Psoas muscle (tissue), 8 donors: ENCODE measurements at places on chromosomes 13 and 19. TPM values are rescaled to one million over a fixed set of nuclear protein-coding genes. Genes with fewer than 3 reads are reported as not detected.

DNA sequence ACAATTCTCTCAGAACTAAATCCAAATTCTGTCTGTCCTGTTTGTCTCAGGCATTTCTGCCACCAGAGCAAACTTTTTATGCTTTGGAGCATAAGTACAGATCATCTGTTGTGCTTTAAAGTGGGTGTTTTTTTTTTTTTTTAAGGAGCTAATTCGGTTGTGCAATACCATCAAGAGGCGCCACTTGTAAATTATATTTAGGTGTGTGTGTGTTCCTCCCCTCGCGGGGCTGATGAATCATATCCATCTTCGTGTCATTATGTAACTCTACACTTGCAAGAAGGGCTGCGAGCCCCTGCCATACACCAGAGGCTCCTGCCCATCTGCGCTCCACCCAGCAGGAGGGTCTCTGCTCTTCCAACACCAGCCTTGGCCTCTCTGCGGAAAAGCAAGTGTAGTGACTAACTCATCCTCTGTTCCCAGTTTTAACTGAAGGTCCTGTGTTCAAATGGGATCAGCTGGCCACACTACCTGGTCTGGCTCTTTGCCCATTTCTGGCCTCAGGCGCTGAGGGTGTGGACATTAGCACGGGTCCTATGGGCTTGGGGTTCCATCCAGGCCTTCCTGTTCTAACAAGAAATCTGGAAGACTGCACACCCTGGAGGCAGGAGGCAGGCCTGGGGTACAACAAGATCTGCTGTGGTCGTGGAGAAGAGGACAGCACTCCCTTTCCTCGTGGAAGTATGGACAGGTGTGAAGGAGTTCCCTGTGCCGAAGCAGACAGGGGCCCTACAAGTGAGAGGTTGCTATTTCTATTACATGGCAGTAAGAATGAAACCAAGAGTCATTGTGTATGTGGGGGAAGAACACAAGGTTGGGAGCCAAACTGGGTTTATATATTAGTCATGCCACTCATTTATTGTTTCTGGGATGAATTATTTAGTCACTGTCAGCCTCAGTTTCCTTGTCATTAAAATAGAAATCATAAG is 96.1 kb upstream of the MBNL2 start:
- no peaks in the 10 kb centered on the region for H3K36me3 ChIP-seq
- peaks cover 40% of the 10 kb centered on the region for H3K4me1 ChIP-seq
- peak overlapping the region; percentile 84 for H3K27ac ChIP-seq
- DNase-seq = peak; percentile 41
- H3K27me3 ChIP-seq = no peaks in the 10 kb centered on the region

DNA sequence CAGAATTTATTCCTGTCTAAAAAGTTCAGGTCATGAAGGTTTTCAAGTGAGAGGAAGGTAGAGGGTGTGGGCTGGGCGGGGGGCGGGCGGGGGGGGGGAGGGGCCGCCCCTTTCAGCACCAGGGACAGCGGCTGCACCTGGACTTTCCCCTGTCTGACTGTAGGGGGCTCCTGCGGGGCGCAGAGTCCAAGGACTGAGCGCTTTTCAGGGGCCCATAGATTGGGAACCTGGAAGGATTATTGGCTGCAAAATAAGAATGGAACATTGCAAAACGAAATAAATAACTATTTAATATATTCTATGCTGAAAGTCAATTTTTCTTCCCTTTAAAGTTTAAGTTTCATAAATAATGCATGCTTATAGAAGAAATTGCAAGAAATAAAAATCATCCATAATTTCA is 8.9 kb upstream of the CYP4F3 start:
- no peak overlapping the region for H3K4me3 ChIP-seq
- no peaks in the 10 kb centered on the region for H3K4me1 ChIP-seq
- H3K27ac ChIP-seq = no peak overlapping the region
- DNase-seq = no peak

- H3K27ac ChIP-seq = no peak overlapping the region
- H3K36me3 ChIP-seq = no peaks in the 10 kb centered on the region
- H3K27me3 ChIP-seq = no peaks in the 10 kb centered on the region
- H3K4me1 ChIP-seq = peaks cover 81% of the 10 kb centered on the region
- no peak for DNase-seq
Measured at GRCh38 chr13:40572961-40573360, 93.5 kb downstream of the FOXO1 start.

DNA sequence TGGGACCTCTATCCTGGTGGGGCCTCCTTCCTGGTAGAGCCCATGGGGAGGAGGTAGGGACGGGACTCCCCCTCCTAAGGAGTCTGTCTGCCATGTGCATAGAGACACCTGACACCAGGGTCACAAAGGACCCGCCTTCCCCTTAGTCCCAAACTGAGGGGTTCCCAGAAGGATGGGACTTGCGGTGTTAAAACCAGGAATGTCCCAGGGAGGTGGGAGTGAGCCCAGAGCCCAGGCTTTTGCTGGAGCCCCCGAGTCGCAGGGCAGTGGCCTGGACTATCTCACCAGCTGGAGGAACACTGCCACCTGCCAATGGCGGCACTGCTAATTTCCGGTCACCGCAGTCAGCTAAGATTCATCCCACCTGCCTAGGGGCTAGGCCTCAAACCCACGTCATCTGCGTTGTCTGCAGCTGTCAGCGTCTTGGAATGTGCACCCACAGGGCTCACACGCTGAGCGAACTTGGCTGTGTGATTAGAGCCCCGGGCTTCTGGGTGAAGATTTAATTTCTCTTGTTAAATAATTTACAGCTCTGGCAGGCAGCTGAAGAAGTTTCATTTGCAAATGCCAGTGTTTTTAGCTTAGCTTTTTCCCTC is 31.9 kb upstream of the ATP11A start:
- no peak overlapping the region for H3K4me3 ChIP-seq
- no peak overlapping the region for H3K27ac ChIP-seq
- no peaks in the 10 kb centered on the region for H3K27me3 ChIP-seq
- no peaks in the 10 kb centered on the region for H3K4me1 ChIP-seq

Gene ZNF649
- total RNA-seq = 4.2 TPM

- no peak overlapping the region for H3K4me3 ChIP-seq
- no peaks in the 10 kb centered on the region for H3K27me3 ChIP-seq
- DNase-seq = no peak
- H3K36me3 ChIP-seq = no peaks in the 10 kb centered on the region
- peaks cover 4% of the 10 kb centered on the region for H3K4me1 ChIP-seq
- no peak overlapping the region for H3K27ac ChIP-seq
Measured at GRCh38 chr13:99690426-99691174, 189.3 kb downstream of the TM9SF2 start.

- H3K27me3 ChIP-seq = peaks cover 79% of the 10 kb centered on the region
- no peaks in the 10 kb centered on the region for H3K4me1 ChIP-seq
- no peak overlapping the region for H3K4me3 ChIP-seq
- H3K27ac ChIP-seq = no peak overlapping the region
Measured at GRCh38 chr19:53957448-53958167, 5.1 kb upstream of the CACNG8 start.

Gene CGB1
- not detected for total RNA-seq

GRCh38 chr13:91154558-91155353 is 192.7 kb upstream of the MIR17HG start:
- no peaks in the 10 kb centered on the region for H3K36me3 ChIP-seq
- no peaks in the 10 kb centered on the region for H3K27me3 ChIP-seq
- H3K4me3 ChIP-seq = no peak overlapping the region
- DNase-seq = no peak

DNA sequence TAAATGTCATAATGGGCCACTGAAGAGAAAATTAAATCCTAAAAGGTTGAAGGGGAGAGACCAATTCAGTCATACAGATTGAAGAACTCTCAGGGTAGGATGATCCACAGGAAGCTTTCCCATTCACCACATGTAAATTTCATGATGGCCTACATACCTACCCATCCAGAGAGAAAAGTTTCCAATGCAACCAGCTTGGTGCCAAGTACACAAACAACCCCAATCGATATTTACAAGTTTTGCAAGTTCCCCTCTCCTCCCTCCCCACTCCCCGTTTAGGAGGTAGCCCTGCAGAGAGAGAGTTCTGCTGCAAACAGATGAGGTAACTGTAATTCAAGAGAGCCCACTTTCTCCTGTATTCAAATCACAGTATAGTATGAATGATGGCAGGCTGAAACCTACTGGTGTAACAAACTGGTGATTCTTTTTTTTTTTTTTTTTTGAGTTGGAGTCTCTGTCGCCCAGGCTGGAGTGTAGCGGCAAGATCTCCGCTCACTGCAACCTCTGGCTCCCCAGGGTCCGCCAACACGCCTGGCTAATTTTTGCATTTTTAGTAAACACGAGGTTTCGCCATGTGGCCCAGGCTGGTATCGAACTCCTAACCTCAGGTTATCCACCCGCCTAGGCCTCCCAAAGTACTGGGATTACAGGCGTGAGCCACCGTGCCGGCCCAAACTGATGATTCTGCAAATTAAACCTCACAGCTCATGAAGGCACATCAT is 14.4 kb downstream of the FOXO1 start:
- no peaks in the 10 kb centered on the region for H3K27me3 ChIP-seq
- no peaks in the 10 kb centered on the region for H3K36me3 ChIP-seq
- no peak for DNase-seq
- H3K27ac ChIP-seq = no peak overlapping the region
- peaks cover 66% of the 10 kb centered on the region for H3K4me1 ChIP-seq

GRCh38 chr13:73578251-73578875 is 519.6 kb downstream of the KLF5 start:
- no peak overlapping the region for H3K4me3 ChIP-seq
- H3K36me3 ChIP-seq = no peaks in the 10 kb centered on the region
- no peaks in the 10 kb centered on the region for H3K27me3 ChIP-seq
- H3K4me1 ChIP-seq = no peaks in the 10 kb centered on the region
- H3K27ac ChIP-seq = no peak overlapping the region

- H3K36me3 ChIP-seq = no peaks in the 10 kb centered on the region
- H3K4me1 ChIP-seq = no peaks in the 10 kb centered on the region
- no peak overlapping the region for H3K27ac ChIP-seq
- DNase-seq = no peak
- H3K27me3 ChIP-seq = no peaks in the 10 kb centered on the region
- no peak overlapping the region for H3K4me3 ChIP-seq
Measured at GRCh38 chr13:111636271-111636670, 315.8 kb downstream of the TEX29 start.

DNA sequence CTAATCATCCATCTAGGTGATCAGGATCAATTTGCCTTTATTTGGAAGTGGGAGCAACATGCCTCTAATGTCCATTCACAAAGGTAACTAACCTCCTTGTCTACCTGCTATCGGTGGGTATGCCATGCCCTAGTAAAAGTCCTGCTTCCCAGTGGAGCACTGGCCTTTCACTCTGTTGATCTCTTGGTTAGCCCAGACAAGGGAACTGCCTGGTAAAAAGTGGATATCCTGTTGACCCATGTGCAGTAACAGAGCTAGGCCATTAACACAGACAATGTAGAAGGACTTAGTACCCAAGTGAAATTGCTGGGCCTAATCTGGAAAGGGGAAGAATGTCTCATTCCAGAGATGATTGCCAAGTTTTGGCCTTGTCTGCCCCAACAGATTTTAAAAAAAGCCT is 171.5 kb upstream of the CSNK1A1L start:
- no peak overlapping the region for H3K4me3 ChIP-seq
- H3K27ac ChIP-seq = no peak overlapping the region
- no peak for DNase-seq
- H3K36me3 ChIP-seq = no peaks in the 10 kb centered on the region

Gene PSG11
- total RNA-seq = not detected

GRCh38 chr13:42547612-42548011 is 26.3 kb upstream of the TNFSF11 start:
- H3K36me3 ChIP-seq = no peaks in the 10 kb centered on the region
- no peaks in the 10 kb centered on the region for H3K27me3 ChIP-seq
- no peak overlapping the region for H3K4me3 ChIP-seq

Gene PLVAP
- 16.2 TPM for total RNA-seq

- H3K27ac ChIP-seq = no peak overlapping the region
- no peaks in the 10 kb centered on the region for H3K36me3 ChIP-seq
- DNase-seq = no peak
- H3K4me1 ChIP-seq = no peaks in the 10 kb centered on the region
Measured at GRCh38 chr19:48396016-48396823, 2.8 kb downstream of the GRIN2D start.

Gene OR10H5
- not detected for total RNA-seq

DNA sequence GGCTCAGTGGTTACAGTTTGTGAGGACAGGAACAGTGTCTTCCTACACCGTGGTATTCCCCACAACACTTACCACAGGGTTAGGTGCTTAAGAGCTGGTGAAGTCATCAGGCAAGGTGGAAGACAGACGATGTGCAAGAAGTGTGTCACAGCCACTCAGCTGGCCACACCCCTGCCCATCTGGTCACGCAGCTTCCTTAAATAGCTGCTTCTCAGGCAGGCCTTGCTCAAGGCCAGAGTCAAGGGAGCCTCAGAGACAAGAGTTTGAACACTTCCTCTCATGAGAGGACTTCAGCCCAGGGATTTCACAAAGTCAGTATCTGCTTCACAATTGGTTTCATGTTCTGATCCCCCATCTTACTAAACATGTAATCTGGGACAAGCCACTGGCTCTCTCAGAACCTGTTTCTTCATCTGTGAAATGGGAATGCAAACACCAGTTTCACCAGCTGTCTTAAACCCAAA is 80.3 kb upstream of the FRY start:
- peak; percentile 75 for DNase-seq
- H3K27me3 ChIP-seq = no peaks in the 10 kb centered on the region
- H3K4me3 ChIP-seq = no peak overlapping the region
- H3K27ac ChIP-seq = peak overlapping the region; percentile 60

DNA sequence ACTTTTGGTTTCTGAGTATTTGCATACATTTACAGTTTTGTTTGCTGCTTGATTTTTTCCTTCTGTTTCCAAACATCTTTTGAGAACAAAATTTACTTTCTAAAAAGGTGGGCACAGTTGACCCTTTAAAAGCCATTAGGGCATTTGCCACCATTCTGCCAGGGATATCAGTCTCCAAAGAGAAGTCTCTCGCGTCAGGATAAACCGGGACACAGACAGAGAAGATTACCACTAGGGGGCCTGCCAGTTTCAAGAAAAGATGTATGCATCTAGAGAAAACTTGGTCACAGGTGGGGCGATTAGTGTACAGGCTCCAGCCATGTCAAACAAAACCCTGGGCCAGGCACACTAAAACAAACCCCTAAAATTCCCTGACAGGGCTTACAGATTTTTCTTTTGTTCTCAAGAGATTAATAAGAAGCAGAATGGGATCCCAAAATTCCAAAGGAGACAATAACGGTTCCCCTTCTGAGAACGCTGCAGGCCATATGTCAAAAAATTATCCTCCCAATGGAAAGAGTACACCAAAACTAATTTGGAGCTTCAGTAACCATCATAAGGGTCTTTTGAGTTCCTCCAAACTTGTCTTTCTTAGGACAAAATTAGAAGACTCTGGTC is 10.7 kb upstream of the PABPC3 start:
- H3K4me3 ChIP-seq = no peak overlapping the region
- no peaks in the 10 kb centered on the region for H3K27me3 ChIP-seq
- no peak overlapping the region for H3K27ac ChIP-seq
- H3K4me1 ChIP-seq = no peaks in the 10 kb centered on the region
- DNase-seq = no peak
